Activated CD4-positive, alpha-beta T cell treated with anti-CD3 and anti-CD28 coated beads for 36 hours (primary cell): ENCODE measurements at places on chromosomes 4 and X.

DNA sequence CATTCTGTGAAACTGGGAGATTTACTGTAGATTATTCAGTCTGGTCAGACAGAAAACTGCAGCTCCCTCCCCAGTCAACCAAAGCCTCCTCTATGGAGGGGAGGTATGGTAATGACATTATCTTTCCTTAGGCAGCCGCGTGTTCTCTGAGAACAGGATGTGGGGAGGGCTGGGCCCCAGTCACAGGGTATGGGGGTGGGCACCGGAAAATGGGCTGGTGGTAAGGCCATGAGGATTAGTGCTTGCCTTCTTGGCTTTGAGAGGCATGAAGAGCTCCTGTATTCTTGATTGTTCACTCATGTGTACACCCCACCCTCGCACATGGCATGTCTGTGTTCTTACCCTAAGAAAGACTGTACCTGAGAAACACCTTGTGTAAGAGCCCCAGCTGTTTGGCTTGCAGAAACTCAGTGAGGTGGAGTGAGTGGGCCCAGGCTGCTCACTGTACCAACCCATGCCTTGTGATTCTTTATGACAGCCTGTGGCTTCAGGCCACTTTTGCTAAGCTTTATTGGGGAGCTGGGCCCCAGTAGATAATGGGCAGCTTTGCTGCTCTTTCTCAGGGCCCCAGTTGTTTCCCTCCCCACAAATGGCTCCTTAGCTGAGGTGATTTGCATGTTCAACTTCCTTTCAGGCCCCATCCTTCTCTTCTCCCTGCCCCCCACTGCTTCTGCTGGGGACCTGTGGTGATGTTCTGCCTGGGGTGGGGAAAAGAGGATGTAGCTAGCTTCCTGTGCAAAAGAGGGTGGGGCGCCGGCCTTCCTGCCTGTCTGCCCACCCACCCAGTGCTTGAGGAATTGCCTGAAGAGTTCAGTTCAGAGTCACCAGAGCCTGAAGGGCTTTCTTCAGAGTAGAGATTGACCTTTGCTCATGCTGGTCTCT, 30.7 kb downstream of the MSN start:
- H3K27me3 ChIP-seq: no peaks in the 10 kb centered on the region
- H3K27ac ChIP-seq: peak overlapping the region; percentile 98
- peaks cover 87% of the 10 kb centered on the region for H3K4me1 ChIP-seq
- H3K36me3 ChIP-seq: peaks cover 49% of the 10 kb centered on the region
- peak overlapping the region; percentile 48 for H3K4me3 ChIP-seq

GRCh38 chrX:110402091-110402849, 43.6 kb downstream of the RTL9 start:
- no peaks in the 10 kb centered on the region for H3K4me1 ChIP-seq
- no peaks in the 10 kb centered on the region for H3K36me3 ChIP-seq
- H3K27me3 ChIP-seq: peaks cover 2% of the 10 kb centered on the region

DNA sequence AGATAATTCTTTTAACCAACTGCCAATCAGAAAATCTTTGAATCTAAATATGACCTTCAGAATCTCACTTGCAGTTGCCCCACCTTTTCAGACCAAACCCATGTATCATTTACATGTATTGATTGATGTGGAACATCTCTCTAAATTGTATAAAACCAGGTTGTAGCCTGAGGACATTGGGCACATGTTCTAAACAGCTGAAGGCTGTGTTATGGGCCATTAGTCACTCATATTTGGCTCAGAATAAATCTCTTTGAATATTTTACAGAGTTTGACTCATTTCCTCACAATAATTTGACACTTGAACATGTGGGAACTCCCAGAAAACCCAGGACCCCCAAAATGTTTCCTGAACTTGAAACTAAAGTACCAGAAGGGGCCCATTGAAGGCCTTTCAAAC, 58.7 kb downstream of the UGT2B10 start:
- H3K36me3 ChIP-seq: no peaks in the 10 kb centered on the region
- DNase-seq: no peak
- H3K27me3 ChIP-seq: peaks cover 2% of the 10 kb centered on the region

GRCh38 chrX:18075603-18076002, 145.1 kb downstream of the BEND2 start:
- H3K27ac ChIP-seq: no peak overlapping the region
- peaks cover 4% of the 10 kb centered on the region for H3K27me3 ChIP-seq
- no peak for DNase-seq
- no peaks in the 10 kb centered on the region for H3K4me1 ChIP-seq

GRCh38 chr4:126544276-126544675, 1088.5 kb upstream of the INTU start:
- H3K27me3 ChIP-seq: no peaks in the 10 kb centered on the region
- no peaks in the 10 kb centered on the region for H3K4me1 ChIP-seq
- no peak overlapping the region for H3K4me3 ChIP-seq
- no peaks in the 10 kb centered on the region for H3K36me3 ChIP-seq
- no peak overlapping the region for H3K27ac ChIP-seq

DNA sequence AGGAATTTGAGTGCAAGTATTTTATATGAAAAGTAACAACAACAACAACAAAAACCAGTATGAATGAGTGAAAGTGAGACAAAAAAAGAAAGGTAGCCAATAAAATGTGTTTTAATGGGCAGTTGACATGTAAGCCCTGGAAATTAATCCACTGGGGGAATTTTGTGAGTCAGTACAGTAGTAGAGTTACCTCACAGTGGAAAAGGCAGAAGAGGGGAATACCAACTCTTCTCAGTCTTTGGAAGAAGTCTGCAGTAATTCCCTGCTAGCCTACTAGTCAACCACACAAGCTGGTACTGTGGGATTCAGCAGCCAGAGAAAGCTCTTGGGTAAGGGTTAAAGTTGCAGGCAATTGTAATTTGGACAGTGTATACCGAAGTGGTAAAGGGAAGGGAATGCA, 76.3 kb upstream of the IL15 start:
- DNase-seq: no peak
- H3K36me3 ChIP-seq: no peaks in the 10 kb centered on the region
- no peaks in the 10 kb centered on the region for H3K4me1 ChIP-seq
- no peak overlapping the region for H3K27ac ChIP-seq

- DNase-seq: peak; percentile 11
- no peak overlapping the region for H3K27ac ChIP-seq
- peaks cover 66% of the 10 kb centered on the region for H3K27me3 ChIP-seq
- peaks cover 2% of the 10 kb centered on the region for H3K4me1 ChIP-seq
- H3K36me3 ChIP-seq: peaks cover 4% of the 10 kb centered on the region
These were observed 11.7 kb downstream of the PITX2 start for GRCh38 chr4:110610940-110611831.

GRCh38 chr4:139144161-139144859, 32.7 kb downstream of the ELF2 start:
- no peak overlapping the region for H3K4me3 ChIP-seq
- H3K4me1 ChIP-seq: peaks cover 12% of the 10 kb centered on the region
- DNase-seq: no peak

GRCh38 chrX:127466211-127466610, 586.0 kb downstream of the ACTRT1 start:
- no peak overlapping the region for H3K4me3 ChIP-seq
- no peaks in the 10 kb centered on the region for H3K27me3 ChIP-seq
- H3K27ac ChIP-seq: no peak overlapping the region
- DNase-seq: no peak
- H3K36me3 ChIP-seq: no peaks in the 10 kb centered on the region

GRCh38 chrX:107448625-107448997, 841 bp upstream of the FRMPD3 start:
- H3K36me3 ChIP-seq: no peaks in the 10 kb centered on the region
- no peak for DNase-seq
- peak overlapping the region; percentile 41 for H3K4me3 ChIP-seq

DNA sequence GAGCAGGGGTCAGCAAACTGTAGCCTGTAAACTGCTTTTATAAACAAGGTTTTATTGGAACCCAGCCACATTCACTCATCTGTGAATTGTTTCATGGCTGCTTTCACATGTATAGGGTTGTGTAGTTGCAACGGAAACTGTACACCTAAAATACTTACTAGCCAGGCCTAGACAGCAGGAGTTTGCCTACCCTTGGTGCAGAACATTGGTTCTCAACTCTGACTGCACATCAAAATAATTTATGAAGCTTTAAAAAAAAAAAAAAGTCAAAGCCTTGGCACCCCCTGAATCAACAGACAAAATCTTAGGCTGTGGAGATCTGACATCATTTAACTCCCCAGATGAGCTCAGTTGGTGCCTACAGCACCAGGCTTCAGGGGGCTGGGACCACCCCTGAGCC, 27.8 kb downstream of the ADGRA3 start:
- no peaks in the 10 kb centered on the region for H3K27me3 ChIP-seq
- no peak overlapping the region for H3K27ac ChIP-seq
- no peak overlapping the region for H3K4me3 ChIP-seq

DNA sequence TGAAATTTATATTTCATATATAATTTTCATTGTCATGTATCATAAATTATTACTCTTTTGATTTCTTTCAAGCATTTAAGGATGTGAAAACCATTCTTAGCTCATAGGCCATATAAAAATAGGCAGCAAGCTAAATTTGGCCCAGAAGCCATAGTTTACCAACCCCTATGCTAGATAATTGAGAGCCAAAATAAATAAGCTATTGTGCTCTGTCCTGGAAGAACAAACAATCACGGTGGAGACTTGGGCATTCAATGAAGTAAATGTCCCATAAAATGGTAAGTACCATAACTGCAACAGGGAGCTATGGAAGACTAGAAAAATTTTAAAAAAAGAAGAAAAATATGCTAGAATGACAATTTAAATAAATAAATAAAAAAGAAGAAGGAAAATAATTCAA, 60.9 kb upstream of the PACRGL start:
- H3K27me3 ChIP-seq: peaks cover 2% of the 10 kb centered on the region
- no peak overlapping the region for H3K27ac ChIP-seq
- H3K36me3 ChIP-seq: no peaks in the 10 kb centered on the region
- no peaks in the 10 kb centered on the region for H3K4me1 ChIP-seq

DNA sequence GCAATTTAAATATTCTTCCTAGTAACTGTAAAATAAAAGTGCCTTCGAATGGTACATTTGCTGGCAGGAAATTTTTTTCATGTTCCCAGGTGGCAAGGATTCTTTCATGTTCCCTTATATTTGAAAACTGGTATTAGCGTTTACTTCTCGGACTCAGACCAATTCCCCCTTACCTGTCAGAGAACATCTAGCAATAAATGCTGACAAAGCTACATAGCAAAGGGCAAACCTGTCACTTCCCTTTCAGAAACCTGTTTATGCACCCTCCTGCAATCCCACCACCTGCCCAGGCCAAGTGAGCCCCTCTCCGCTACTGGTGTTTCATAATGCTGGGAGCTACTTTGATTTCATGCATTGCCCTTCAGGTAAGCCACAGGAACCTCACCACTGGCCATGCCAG, 98.2 kb downstream of the HPRT1 start:
- no peak overlapping the region for H3K27ac ChIP-seq
- H3K27me3 ChIP-seq: peaks cover 18% of the 10 kb centered on the region
- H3K4me1 ChIP-seq: no peaks in the 10 kb centered on the region

GRCh38 chrX:482192-482701, 95.5 kb upstream of the PPP2R3B start:
- peak; percentile 27 for DNase-seq
- no peak overlapping the region for H3K27ac ChIP-seq
- H3K27me3 ChIP-seq: no peaks in the 10 kb centered on the region
- no peak overlapping the region for H3K4me3 ChIP-seq
- H3K4me1 ChIP-seq: no peaks in the 10 kb centered on the region
- H3K36me3 ChIP-seq: no peaks in the 10 kb centered on the region

DNA sequence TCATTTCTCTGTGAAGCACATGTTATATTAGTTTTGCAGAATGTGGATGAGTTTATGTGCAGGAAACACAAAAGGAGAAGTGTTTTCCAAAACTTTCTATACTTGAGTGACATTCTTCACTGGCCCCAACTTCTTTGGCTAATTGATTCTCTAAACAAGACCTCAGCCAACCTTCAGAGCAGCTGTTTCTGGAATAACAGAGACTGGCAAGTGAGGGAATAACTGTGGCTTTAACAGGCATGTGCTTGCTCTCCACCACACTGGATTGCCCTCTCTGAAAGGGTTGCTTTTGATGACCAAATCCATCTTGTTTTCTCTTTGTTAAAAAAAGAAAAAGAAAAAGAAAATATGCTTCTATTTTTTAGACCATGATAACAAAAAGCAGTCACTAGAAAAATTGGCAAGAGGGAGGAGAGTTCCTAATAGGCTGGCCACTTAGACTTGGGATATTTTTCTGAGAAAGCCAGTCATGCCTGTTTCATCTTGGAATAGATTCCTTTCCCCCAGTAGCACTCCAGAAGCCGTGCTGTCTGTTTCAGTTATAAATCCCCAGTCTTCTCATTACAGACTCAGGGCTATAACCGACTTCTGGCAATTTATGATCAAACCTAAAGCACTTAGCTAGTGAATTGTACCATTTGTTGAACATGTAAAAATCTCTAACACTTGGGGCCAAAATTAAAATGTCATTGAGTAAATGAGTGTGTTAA, 295.0 kb upstream of the NR3C2 start:
- H3K27me3 ChIP-seq: peaks cover 2% of the 10 kb centered on the region
- no peak for DNase-seq
- H3K27ac ChIP-seq: no peak overlapping the region

- no peaks in the 10 kb centered on the region for H3K36me3 ChIP-seq
- no peak for DNase-seq
- H3K4me1 ChIP-seq: no peaks in the 10 kb centered on the region
- no peaks in the 10 kb centered on the region for H3K27me3 ChIP-seq
- H3K4me3 ChIP-seq: no peak overlapping the region
- no peak overlapping the region for H3K27ac ChIP-seq
These were observed 126.6 kb downstream of the SH3RF1 start for GRCh38 chr4:169144061-169144600.

- H3K4me3 ChIP-seq: no peak overlapping the region
- H3K36me3 ChIP-seq: no peaks in the 10 kb centered on the region
- DNase-seq: no peak
- H3K27me3 ChIP-seq: no peaks in the 10 kb centered on the region
These were observed 130.7 kb downstream of the NR3C2 start for GRCh38 chr4:148311526-148311925.

- peak; percentile 37 for DNase-seq
- H3K4me1 ChIP-seq: peaks cover 87% of the 10 kb centered on the region
- peak overlapping the region; percentile 88 for H3K27ac ChIP-seq
- H3K27me3 ChIP-seq: no peaks in the 10 kb centered on the region
- peaks cover 7% of the 10 kb centered on the region for H3K36me3 ChIP-seq
These were observed 8.3 kb upstream of the CD40LG start for GRCh38 chrX:136639506-136640176.

DNA sequence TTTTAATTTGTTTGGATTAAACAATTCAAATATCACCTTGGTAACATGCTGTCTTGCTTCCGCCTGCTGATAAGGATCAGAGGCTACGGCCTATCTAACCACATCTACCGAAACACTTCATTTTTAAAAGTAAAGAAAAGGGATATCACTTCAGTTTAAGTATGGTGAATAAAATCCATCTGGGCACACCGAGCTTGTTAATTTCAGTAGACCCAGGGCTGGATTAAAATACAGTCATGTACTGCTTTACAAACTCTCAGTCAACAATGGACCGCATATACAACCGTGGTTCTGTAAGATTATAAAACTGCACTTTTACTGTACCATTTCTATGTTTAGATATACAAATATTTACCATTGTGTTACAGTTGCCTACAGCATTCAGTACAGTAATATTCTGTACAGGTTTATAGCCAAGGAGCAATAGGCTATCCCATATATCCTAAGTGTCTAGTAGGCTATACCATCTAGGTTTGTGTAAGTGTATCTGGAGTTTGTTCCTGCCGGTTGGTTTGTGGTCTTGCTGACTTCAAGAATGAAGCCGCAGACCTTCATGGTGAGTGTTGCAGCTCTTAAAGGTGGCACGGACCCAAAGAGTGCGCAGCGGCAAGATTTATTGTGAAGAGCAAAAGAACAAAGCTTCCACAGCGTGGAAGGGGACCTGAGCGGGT, 40.0 kb downstream of the SEPTIN11 start:
- peak; percentile 61 for DNase-seq
- H3K27me3 ChIP-seq: peaks cover 7% of the 10 kb centered on the region
- H3K4me3 ChIP-seq: peak overlapping the region; percentile 20
- peaks cover 6% of the 10 kb centered on the region for H3K36me3 ChIP-seq
- peaks cover 82% of the 10 kb centered on the region for H3K4me1 ChIP-seq
- H3K27ac ChIP-seq: peak overlapping the region; percentile 59
